ENCODE measurements at places on chromosomes 2 and 18.
A peak's percentile ranks its signal among the peaks of the same experiment; 100 is the strongest.

DNA sequence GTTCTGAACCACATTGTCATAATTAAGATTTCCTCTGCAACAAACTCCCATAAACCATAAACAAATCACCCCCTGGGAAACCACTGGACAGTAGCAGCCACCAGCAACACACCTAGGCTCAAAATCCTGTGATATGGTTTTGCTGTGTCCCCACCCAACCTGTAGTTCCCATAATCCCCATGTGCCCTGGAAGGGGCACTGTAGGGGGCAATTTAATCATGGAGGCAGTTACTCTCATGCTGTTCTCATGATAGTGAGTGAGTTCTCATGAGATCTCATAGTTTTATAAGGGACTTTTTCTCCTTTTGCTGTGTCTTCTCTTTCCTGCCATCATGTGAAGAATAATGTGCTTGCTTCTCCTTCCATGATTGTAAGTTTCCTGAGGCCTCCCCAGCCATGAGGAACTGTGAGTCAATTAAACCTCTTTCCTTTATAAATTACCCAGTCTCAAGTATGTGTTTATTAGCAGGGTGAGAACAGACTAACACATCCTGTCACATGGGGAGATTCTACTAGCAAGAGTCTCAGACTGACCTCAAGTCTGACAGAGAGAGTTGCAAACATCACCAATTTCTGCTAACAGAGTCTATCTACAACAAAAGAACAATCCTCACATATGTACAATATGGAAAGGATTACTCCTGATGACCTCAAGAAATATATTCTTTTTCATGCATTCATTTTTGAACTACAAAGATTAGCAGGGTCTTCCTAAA lies 182.6 kb downstream of the GRB14 start:
- DNase-seq = no peak

- DNase-seq = no peak
These were observed 25.0 kb downstream of the FAM178B start for GRCh38 chr2:96961210-96961950.

- DNase-seq = peak; percentile 25
These were observed 624 bp upstream of the MAP4K3 start for GRCh38 chr2:39437522-39438296.

DNA sequence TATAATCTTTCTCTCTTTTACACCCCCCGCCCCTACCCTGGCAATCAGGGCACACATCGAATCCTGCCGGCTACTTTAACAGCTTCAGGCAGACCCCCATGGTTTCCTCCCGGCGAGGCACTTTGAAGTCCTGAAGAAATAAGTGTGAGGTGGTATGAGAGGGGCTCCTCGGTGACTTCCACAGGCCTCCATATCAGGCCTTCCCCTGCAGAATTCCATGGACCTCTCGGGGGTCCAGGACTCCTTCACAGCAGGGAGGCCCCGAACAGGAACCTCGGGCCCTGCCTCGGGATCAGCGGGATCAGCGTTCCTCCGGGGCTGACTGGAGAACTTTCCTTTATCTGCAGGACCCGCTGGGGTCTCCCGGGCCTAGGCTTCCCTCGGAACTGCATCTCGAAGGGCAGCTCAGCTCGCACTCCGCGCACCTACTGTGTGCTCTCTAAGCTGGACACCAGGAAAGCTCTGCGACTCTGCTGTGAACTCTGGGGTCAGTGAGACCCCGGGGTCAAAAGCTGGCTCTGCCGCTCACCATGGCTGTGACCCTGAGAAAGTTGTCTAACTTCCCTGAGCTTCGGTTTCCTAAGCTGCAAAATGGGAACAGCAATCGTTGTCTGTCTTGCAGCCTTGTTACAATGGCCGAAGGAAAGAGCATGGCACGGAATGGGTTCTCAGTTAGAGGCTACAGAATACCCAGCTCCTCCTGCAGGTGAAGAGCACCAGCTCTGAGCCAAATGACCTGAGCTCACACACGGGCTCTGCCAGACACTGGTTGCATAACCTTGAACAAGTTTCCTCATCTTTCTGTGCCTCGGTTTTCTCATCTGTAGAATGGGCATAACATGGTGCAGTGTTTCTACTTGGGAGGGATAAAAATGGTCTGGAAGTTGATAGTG lies 97.4 kb upstream of the ID2 start:
- no peak for DNase-seq

DNA sequence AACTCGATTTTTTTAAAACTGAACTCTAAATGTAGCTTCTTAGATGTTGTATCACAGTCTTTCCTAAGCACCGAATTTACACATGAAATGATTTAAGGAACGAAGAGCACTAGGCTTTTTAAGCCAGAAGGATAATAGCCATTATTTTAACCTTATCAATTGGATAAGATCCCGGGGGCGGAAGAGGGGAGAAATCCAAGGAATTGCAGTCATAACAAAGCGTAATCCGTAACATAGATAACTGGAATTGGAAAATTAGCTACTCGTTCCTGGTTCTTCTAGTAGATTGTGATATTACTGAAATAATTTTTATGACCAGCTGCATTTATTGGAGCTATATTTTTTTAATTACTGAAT lies 988 bp upstream of the KANSL1L start:
- no peak for DNase-seq

DNA sequence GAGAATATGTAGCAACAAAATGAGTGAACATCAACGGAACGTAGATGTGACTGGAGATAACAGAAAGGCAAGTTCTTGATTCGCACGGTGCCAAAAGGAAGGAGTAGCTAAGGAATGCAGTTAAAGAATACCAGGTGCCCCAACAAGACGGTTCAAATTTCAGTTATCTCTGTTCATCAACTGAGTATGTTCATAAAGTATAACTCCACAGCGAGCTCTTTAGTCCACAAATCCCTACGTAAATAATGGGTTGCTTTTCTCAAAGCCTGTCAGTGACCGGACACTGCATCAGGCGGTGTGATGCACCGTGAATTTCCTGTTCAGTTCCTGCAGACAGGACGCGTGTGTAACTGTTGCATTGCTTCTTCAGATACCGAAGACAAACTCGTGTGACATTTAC lies 91.8 kb downstream of the NOL10 start:
- no peak for DNase-seq

DNA sequence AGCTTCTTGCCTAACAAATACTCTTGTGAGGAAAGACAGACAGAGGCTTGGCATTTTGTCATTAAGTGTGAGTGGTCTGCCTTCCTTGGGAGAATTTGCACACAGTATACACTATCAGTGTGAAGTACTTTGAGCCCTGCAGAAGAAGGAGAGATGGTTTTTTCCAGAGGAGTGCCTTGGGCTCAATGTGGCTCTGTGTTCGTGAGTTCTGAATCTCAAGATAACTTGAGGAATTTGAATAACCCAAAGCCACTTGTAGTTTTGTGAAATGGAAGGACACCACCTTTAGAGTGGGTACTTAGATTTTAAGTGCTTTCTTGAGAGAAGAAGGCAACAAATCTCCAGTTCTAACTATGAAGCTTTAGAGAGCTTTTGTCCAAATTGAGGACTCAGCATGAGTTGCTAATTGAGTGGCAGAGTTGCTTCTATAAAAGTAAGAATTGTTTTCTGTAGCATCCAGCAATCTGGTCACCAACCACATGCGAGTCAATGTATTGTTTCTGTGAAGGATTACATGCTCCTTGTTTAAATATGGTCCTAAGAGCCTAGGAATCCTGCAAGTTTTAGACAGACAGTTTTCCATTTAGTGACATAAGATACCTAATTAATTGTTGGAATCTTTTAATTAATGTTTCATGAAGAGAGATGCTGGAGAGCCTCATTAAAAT lies 68.3 kb downstream of the BABAM2 start:
- no peak for DNase-seq

DNA sequence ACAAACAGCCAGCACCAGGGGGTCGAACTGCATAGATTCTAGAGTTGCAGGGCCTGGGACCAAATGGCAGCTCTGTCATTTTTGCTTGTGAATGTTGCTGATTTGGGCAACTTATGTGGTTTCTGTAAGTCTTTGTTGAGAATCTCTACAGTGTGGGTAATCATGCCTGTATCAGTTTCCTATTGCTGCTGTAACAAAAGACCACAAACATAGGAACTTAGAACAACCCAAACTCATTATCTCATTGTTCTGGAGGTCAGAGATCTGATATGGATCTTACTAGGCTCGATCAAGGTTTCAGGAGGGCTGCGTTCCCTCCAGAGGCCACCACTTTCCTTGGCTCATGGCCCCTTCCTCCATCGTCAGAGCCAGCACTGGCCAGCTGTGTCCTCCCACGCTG lies 86.8 kb upstream of the SH3BP4 start:
- no peak for DNase-seq

DNA sequence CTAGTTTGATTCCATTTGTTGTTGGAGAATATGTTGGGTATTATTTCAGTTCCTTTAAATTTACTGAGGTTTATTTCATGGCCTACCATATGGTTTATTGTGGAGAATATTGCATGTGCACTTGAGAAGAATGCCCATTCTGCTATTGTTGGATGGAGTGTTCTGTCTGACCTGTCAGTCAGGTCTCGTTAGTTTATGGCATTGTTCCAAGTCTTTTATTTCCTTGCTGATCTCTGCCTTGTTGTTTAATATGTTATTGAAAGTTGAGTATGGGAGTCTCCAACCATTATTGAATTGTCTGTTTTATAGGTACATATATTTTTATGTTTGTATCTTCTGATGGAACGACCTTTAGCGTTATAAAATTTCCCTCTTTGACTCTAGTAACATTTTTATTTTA lies 86.3 kb downstream of the PTPN4 start:
- DNase-seq = no peak

- DNase-seq = no peak
These were observed 11.1 kb upstream of the DCTN1 start for GRCh38 chr2:74391209-74391579.

DNA sequence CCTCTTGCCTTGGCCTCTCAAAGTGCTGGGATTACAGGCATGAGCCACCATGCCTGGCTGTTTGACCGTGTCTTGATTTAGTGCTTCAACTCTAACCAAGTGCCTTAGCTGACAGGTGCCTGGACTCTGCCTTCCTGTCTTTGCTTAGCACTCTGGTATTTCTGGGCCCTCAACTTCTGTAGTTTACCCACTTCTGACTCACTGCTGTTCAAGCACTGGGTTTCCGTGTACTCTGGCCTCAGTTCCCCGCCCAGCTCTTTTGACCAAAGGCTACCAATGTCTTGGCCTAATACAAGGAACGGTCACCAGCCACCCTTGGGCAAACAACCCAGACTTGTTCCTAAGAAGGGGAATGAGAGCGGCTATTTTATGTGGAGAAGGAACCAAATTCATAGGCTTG lies 35.7 kb upstream of the CABLES1 start:
- no peak for DNase-seq

- DNase-seq = no peak
These were observed 487.8 kb downstream of the GALR1 start for GRCh38 chr18:77737405-77737804.

DNA sequence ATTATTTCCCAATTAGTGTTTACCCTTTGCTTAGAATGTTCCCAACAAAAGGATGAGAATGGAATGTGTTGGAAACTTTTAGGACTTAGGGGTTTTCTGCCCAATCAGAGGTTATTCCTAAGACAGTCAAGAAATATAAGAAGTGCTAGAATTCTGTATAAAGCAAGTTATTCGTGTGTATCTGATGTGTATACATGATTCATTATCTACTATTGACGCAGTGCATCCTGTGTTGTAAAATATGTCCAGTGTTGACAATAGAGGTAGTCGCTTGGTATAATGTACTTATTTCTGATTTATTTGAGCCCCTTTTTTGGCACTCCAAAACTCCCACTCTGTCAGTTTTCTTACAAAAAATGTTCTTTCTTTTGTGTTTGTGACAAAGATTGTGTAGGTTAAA lies 881 bp downstream of the PIKFYVE start:
- no peak for DNase-seq

DNA sequence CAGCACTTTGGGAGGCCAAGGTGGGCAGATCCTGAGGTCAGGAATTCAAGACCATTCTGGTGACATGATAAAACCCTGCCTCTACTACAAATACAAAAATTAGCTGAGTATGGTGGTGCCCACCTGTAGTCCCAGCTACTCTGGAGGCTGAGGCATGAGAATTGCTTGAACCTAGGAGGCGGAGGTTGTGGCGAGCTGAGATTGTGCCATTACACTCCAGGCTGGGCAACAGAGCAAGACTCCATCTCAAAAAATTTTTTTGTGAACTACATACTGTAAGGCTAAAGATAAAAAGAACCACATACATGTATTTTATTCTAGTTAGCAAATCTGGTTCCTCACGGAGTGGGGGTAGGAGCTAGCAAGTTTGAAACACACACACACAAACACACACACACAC lies 45.1 kb downstream of the RAB10 start:
- no peak for DNase-seq

DNA sequence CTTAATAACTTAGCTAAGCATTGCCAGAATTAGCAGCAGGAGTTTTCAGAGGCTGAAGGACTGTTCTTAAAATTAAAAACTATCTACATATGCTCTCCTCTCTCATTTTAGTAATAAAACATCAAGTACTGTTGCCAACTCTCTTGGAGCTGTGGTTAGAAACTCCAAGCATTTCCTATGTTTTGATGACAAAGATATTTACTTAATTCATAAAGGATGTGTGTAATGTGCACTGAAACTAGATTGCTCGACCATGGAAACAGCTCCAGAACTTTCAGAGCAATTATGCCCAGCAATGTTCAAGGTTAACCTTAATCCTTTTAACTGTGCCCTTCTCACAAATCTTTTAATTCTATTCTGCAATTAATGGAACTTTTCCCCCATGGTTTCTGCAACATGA lies 8.4 kb downstream of the GRP start:
- DNase-seq = no peak

- DNase-seq = no peak
These were observed 15.1 kb downstream of the CYRIA start for GRCh38 chr2:16650287-16651249.

- DNase-seq = no peak
These were observed 376 bp downstream of the NDUFA10 start for GRCh38 chr2:240024766-240025165.

- DNase-seq = no peak
These were observed 14.7 kb downstream of the CASP8 start for GRCh38 chr2:201275069-201275468.

DNA sequence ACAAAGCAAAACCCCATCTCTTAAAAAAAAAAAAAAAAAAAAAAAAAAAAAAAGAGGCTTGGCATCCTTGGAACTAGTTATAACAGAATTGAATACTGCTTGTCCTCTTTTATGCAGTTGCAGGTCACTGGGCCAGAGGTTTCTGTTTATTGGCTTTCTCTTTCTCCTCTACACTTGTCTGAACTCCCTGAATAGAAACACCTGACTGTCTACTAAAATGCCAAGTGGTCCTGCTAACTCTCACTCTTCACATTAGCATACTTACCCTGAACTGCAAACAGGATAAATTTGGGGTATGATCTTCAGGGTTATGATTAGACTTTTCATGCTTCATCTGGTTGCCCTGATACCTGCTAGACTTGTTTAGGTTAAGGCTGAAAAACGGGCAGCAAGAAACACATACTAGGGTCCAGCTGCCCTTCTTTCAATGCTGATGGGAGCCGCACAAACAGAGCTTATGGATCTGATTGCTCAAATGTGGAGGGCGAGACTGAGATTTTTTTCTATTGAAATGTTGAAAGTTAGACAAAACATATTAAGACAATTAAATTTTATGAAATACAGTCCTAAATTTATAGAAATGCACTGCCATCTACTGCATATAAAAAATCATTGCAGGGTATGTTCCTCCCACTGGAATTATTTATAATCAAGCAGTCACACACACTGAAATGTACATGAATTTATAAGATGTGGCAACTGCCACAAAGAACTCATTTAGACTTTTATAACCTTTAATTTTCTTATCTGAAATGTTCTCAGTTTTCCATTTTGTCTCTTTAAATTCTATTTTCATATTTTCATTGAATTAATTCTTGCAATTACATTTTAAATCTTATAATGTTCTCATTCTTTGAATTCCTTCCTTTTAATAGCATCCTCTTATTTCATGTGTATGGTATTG lies 40.8 kb downstream of the GTF3C3 start:
- DNase-seq = no peak

- DNase-seq = no peak
These were observed 15.7 kb downstream of the COL4A3 start for GRCh38 chr2:227179988-227180685.
